ENCODE measurements at places on chromosomes 6 and 20.

DNA sequence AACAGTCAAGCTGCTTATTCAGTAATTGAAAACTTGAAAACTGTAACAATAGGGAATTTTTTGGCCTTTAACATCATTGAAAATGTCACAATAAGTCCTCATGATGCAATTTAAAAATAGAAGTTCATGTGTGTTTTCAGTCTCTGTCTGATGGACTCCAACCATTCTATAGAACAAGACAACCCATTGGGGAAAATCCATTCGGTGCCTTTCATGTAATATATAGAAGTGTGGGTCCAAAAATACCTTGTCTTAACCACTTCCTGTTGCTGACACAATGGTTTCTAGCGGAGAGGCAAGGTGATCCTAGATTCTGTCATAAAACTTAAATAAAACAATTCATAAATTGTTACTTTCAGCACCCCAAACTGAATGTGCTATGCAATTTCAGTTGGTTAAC, 1131.3 kb upstream of the MAP3K7 start:
- DNase-seq = no peak

- DNase-seq = peak; percentile 73
These were observed 709 bp downstream of the SCAND1 start for GRCh38 chr20:35953387-35954199.

DNA sequence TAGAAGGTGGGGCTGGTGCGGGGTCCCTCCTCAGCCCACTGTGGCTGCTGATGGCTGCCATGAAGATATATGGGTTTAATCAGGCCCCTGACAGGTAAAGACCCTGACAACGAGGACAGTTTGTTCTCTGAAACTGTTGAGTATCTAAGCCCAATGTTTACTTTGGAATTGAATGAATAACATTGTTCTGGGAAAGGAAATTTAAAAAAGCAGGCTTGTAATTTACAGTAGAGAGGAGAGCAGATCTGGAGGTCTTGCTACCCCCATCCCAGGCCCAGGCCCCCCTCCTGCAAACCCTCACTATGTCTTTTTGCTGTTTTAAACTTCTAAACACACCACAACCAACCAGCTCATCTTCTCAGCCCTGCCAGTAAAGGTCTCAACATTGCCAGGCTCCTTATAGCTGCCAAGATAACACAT, 171.3 kb downstream of the CDC5L start:
- no peak for DNase-seq

DNA sequence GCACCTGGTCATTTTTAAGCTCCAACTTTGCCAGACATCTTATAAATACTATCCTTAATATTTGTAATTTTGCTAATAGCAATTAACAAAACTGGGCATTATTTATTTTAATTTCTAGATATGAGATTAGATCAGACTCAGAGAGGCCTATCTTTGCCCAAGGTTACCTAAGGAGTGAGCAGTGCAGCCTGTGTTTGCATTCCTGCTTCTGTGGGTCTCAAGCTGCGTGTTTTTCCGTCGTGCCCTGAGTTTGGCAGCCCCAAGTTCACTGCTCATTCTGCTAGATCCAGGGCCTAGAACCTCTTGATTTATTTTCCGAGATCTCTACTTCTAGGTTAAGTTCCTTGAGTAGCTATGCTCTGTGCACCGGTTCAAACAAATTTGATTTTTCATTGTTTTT, 11.0 kb upstream of the ADGRG6 start:
- no peak for DNase-seq

DNA sequence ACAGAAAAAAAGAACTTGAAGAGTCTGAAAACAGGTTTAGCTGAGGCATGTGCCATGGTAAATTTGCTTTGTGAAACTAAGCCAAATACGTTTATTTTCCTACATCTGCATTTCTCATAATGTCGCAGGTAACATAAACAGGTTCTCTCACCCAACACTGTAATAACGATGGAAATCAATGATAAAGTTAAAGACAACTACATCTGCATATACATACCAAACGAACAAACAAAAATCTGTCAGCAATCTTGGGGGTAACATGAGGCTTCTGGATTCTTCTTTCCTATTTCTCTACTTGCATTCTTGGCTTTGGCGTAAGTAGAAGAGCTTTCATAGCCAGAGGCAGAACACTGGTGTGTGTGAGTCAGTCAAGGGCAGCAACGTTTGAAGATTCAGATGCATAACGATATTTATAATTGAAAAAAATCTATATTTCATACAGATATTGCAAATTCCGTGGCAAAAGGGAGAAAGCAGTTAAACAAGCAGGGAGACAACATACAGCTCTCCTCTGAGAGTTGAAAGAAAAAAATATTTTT, 195.1 kb downstream of the EDN1 start:
- DNase-seq = no peak

Data from islet precursor cell (in vitro differentiated cells).